Suppressor macrophage treated with lipopolysaccharide for 4 hours (primary cell): ENCODE measurements at places on chromosomes 12 and 14.

- DNase-seq, result no peak
Measured at GRCh38 chr12:89344862-89345202, 7.5 kb downstream of the DUSP6 start.

GRCh38 chr14:102994689-102995088 lies 62.7 kb downstream of the CDC42BPB start:
- no peak for DNase-seq

- DNase-seq, result no peak
Measured at GRCh38 chr14:61326847-61327246, 5.5 kb downstream of the PRKCH start.

GRCh38 chr14:70640938-70641547 lies 673 bp upstream of the TTC9 start:
- no peak for DNase-seq

DNA sequence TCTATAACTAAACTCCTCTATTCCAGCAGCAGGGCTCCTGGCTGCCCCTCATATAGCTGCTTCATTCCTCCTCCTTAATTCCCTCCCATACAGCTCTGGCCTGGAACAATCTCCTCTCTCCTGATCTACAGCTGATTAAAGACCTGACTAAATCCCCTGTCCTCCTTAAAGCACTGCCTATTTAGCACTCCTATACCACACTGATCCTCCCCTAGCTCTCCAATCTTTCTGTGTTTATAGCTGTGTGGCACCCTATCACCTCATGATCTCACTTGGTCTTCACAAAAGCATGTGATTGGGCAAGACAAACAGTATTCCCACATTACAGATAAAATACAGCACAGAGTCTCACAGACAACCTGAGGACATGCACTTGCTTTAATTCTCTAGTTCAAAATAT lies 17.4 kb downstream of the FMNL3 start:
- no peak for DNase-seq

- DNase-seq, result no peak
Measured at GRCh38 chr12:34377243-34378035, 355.1 kb downstream of the ALG10 start.

DNA sequence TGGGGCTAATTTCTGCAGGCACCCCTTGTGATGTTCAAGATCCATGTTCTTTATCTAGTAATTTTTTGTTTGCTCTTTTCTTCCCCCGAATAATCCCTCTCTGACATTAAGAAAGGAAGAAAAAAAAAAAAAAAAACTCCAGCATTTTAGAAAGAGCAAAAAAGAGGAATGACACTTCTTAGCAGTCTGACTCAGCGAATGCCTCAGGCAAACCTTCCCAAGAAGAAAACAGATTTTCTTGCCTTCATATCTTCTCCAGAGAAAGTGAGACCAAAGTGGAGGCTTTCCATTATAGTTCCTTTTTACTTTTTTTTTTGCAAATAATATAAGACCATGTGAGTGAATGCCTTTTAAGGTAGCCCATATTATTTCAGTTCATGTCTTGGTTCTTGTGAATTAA lies 479.0 kb upstream of the SYT1 start:
- DNase-seq, result no peak

DNA sequence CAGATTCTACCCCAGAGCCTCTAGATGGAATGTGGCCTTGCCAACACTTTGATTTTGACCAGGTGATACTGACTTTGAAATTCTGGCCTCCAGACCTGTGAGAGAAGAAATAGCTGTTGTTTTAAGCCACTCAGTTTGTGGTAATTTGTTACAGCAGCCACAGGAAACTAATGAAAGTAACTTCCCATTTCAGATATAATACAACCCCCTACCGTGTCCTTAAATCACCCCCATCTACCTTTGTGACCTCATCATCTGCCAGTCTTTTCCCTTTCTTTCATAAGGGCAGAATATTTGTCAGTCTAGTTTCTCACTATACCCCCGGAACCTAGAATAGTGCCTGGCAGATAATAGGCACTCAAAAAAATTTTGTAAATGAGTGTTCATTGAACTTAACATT lies 39.6 kb downstream of the PPP4R4 start:
- no peak for DNase-seq

DNA sequence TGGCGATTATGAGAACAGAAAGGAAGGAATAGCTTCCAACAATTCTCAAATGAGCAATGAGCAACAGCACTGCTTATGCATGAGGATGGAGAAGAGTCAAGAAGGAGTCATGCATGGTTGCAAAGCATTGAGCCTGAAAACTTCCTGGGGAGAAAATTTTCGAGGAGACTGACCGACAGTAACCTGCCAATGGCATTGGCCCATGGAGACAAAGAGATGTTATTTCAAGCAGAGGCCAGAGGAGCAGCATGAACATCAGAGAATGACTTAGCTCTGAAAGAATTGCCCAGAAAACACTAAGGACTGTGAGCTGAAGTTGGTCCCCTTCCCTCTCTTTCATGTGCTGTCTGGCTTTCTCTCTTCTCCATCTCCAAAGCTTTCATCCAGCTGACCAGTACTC lies 343.4 kb downstream of the ADAMTS20 start:
- DNase-seq, result no peak

DNA sequence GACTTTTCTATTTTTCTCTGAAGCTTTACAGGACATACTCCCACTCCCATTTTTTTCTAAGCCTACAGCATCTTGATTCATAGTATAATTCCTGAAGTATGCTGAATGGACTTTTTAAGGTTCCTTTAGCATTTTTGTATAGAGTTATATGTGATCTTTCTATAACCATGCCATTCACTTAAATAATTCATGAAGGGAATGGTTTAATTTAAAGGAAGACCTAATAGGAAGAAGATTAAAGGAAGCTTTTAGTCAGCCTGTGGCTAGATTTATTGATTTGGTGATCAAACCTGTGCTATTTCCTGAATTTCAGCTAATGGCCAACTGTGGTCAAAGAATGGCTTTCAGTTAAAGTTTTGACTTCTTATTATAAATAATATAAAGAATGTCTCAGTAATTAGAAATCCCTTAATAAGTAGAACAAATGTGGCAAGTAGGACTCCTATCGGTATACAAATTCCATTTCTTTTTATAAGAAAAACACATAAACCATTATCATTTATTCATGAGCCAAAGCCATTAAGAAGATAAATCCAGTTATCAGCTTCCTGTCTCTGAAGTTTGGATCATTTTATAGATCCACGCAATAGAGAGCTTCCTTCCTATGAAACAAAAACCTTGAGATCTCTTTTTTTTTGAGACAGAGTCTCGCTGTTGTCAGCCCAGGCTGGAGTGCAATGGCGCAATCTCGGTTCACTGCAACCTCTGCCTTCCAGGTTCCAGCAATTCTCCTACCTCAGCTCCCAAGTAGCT lies 4.0 kb upstream of the MAPK1IP1L start:
- no peak for DNase-seq

- no peak for DNase-seq
Measured at GRCh38 chr12:43079476-43079875, 472.5 kb downstream of the ADAMTS20 start.
